Activated T-cell treated with anti-CD3 and anti-CD28 coated beads, Interleukin-2, amount 50 U/mL, for 24 hours (primary cell): ENCODE measurements at places on chromosomes 2 and 18.

GRCh38 chr2:148619560-148620195, 24.9 kb upstream of the EPC2 start:
- DNase-seq, result no peak

DNA sequence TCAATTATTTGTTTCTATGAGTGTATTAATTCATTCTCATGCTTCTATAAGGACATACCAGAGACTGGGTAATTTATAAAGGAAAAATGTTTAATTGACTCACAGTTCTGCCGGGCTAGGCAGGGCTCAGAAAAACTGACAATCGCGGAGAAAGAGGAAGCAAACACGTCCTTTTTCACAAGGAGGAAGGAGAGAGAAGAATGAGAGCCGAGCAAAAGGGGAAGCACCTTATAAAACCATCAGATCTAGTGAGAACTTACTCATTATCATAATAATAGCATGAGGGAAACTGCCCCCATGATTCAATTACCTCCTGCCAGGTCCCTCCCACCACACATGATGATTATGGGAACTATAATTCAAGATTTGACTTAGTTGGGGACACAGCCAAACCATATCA, 294.0 kb downstream of the DSC3 start:
- DNase-seq, result no peak

- no peak for DNase-seq
Observed at GRCh38 chr2:43448011-43448821, 147.6 kb downstream of the THADA start.

GRCh38 chr2:26579025-26579722, 62.0 kb downstream of the CIB4 start:
- DNase-seq, result peak; percentile 24

DNA sequence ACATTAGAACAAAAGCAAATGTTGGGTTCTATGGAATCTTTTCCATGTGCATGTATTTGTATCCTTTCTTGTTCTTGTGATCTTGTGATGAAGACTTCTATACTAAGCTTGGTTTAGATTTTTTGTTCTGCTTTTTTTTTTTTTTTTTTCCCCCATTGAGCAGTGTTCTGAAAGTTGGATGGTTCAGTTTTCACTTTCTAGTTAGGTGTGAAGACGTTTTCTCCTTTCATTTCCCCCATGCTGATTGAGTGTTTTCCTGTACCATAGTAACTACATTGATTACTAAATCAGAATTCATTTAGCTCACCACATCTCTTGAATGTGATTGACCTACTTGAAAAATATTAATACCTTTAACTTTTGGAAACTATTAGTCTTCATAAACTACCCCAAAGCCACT, 34.1 kb downstream of the NOP58 start:
- no peak for DNase-seq

DNA sequence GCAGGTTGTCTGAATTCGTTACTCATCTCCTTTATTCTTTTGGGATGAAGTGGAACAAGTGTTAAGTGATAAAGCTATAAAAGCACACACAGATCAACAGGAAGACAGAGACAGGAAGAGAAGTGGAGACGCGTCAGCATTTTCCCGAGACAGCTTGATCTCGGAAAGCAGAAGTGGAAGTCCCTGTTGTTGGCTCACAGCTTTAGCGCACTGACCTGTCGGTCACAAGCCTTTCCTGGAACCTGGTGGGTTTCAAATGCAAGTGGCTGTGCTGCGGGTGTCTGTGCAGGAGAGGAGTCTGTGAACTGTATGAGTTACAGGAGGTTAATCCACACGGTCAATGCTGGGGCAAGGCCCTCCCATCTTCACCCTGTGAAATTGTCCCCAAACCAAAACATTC, 116.6 kb upstream of the PELI1 start:
- DNase-seq, result peak; percentile 52

DNA sequence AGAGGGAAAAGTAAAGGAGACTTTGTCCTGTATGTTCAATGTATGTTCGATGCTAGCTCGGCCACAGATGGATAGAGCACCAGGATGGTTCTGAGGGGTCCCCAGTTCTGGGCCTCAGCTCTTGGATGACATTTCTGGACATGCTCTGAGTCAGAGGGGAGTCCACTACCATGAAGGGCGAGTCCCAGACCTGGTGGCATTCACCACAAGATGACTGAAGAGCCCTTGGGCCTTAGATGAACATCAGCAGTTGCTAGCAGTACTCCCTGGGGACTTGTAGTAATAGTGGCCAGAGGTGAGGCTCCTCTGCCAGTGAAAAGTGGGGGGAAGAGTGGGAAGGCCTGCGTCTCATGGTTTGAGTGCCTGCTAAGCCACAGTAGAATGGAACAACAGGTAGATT, 109.5 kb downstream of the GRB14 start:
- DNase-seq, result no peak

DNA sequence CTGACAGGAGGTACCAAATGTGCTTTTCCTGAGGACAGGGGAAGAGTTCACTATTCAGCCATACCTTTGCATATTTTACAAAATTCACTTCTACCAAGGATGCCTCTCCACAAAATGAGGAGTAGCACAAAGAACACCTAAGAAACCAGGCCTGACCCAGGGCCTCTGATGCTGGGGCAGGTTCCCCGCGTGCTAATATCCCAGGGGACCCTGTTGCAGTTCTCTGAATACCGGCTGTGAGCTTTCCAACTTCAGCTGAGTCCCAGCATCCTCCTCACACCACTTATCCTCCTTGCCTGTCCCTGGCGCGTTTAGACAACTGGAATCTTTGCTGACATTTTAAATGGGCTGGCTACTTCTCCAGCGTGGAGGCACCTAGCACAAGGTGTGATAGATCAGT, 142.3 kb downstream of the BCL2 start:
- no peak for DNase-seq

GRCh38 chr18:44502790-44503189, 177.9 kb upstream of the SETBP1 start:
- no peak for DNase-seq

DNA sequence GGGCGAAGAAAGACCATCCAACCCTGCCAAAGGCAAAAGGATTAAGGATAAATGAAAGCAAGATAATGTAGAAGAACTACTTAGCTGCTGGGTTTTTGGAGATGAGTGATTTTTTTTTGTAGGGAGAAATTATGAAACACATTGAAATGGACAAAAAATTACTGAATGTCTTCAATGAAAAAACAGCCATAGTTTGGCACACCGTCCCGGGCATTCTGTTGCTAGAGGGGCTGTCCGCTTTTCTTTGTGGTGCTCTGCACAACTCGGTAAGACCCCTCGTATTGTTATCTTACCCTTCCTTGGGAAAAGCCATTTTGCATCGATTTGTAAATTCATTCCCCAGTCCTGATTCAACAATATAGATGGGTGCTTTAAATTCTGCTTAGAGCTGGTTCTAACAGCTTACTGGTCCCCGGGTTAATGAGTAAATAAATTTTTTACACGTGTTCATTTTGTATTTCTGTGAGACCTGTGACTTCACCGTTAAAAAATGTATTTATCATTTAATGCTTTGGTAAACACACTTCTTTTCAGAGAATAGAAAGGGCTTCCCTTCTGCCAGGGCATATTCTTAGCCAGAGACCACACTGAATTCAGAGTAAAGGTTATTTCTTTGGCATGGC, 912 bp upstream of the LAPTM4A start:
- no peak for DNase-seq

DNA sequence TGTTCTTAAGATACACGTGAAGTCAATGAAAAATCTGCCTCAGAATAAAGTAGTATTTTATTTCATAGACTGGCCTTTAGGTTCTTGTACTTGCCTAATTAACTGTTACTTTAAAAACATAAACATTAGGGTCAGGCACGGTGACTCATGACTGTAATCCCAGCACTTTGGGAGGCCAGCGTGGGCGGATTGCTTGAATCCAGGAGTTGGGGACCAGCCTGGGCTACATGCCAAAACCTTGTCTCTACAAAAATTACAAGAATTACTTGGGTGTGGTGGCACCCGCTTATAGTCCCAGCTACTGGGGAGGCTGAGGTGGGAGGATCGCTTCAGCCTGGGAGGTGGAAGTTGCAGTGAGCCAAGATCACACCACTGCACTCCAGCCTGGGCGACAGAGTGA, 16.0 kb upstream of the SNORC start:
- DNase-seq, result no peak

GRCh38 chr18:61797696-61798590, 94.9 kb downstream of the RNF152 start:
- DNase-seq, result no peak

DNA sequence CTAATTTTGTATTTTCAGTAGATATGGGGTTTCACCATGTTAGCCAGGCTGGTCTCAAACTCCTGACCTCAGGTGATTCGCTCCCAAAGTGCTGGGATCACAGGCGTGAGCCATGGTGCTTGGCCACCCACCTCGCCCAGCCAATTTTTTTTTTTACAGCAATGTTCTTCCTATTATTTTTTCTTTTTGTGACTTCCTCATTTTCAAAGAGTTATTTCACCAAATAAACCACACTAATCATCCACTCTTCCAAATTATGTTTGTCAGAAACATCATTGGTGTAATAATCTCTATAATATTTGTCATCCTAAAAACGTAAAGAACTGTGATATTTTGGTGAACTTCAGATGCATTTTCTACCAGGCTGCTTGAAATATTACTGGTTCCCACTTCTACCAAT, 16.3 kb upstream of the PDCL3 start:
- DNase-seq, result no peak

DNA sequence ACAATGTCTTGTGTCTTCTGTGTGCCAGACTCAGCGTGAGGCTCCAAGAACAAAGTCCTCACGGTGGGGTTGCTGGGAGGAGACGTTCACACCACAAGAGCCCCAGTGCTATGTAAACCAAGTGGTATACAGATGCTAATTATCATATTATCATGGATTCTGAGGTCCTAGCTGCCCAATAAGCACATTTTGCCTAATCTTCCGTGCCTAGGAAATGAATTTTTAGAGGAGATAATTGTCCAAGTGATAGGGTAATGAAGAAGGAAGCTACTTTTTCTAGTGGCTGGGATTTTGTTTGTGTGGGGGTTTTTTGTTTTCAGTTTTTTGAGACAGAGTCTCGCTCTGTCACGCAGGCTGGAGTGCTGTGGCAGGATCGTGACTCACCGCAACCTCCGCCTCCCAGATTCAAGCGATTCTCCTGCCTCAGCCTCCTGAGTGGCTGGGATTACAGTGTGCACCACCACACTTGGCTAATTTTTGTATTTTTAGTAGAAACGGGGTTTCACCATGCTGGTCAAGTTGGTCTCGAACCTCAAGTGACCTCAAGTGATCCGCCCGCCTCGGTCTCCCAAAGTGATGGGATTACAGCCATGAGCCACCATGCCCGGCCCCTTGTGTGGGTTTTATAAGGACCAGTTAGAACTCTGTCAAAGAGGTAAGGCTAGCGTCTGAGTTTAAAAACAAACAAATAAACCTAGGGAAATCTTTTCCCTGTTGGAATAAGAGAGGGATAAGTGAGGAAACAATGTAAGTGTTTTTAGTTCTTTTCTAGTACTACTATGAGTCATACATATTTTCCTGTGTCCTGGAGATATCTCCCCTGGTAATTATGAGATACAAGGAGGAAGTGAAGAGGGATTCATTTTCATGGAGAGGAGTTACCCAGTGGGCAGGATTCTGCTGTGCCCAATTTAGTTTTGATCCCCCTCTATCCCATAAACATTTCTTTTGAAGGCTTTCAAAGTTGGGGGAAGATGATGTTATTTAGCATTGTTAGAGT, 9.5 kb upstream of the SMAD7 start:
- no peak for DNase-seq

- DNase-seq, result no peak
Observed at GRCh38 chr2:206075113-206075512, 10.9 kb downstream of the INO80D start.

GRCh38 chr2:158061763-158062162, 39.9 kb upstream of the UPP2 start:
- no peak for DNase-seq

DNA sequence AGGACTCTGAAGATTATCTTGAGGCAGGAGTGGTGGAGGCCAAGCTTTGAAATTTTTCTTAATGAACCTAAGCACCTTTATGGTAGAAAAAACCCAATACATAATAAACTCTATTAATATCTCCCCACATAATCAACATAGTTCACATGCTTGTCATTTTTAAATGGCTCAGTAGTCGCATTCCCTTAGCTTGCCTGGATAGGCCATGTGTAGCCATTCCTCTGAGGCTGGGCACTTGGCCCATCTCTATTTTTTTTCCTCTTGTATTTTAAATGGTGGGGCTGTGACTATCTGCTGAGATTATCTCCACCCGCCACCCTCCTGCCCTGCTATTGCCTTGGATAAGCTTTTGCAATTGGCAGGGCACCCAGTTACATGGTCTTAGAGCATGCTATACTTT, 143.1 kb downstream of the FHOD3 start:
- no peak for DNase-seq

GRCh38 chr2:19753818-19754217, 148.0 kb downstream of the TTC32 start:
- no peak for DNase-seq

DNA sequence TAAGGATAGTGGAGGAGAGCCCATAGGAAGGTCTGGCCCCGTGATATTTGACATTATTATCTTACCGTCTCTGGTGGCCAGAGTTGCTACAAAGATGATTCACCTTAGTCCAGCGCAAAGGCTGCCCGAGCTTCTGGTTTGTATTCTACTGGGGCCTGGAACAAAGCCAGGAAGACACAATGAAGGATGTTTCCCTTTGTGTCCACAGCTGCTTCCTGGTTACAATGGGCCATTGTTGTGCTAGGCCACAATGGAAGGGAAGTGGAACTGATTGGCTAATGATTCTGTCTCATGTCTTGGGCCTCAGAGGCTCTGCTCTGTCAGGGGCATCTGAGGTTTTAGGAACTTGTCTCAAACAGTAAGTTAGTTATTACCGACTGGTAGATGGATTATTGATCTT, 132.2 kb downstream of the TDRD15 start:
- DNase-seq, result no peak

DNA sequence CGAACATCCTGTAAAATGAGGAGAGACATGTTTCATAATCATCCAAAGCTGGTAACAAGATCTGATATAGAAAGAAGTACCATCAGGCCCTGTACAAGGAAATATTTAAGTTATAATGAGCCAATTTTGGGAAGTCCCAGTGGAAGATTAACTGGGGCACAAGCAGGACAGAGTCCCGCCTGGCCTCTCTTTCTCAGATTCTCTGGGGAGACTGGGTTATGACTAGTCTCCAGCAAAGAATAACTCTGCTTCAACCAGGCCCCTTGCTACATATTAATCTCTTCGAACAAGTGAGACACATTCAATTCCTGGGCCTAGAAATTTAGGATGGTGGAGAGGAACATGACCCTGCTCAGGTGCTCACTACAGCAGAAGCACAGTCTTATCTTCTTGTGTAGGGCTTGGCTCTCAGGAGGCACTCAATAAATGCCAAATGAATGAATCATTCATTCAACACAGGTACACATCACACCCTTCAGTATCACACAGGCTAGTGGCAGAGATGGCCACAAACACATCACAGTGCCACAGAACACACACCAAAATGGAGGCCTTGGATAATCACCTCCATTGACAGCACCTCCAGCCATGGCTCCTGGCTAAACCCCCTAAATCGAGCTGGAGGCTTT, 46.4 kb upstream of the RNF152 start:
- DNase-seq, result no peak

DNA sequence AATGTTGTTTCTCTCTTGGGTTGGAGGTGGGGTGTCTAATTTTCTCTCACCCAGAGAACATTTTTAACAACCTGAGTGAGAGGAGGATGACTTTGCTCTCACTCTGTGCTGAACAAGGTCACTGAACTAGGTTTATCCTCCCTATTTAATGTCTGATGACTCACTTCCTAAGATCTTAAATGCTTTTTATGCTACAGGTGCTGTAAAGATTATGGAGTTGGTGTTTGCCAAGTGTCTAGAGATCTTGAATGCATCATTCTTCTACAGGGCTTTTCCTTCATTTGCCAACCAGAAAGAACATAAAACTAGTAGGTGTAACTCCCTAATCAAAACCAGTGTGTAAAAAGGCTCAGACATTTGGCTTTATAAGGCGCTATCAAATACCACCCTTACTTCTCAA, 350.5 kb upstream of the ETAA1 start:
- no peak for DNase-seq
